Stimulated activated CD4-positive, alpha-beta T cell treated with anti-CD3 and anti-CD28 coated beads, Interleukin-12 subunit alpha, Interleukin-12 subunit beta, amount 100 ng/mL, for 24 hours (primary cell): ENCODE measurements at places on chromosomes 13 and 19.
A peak's percentile ranks its signal among the peaks of the same experiment; 100 is the strongest.

GRCh38 chr13:110520431-110521295 is 40.9 kb downstream of the RAB20 start:
- DNase-seq = no peak

DNA sequence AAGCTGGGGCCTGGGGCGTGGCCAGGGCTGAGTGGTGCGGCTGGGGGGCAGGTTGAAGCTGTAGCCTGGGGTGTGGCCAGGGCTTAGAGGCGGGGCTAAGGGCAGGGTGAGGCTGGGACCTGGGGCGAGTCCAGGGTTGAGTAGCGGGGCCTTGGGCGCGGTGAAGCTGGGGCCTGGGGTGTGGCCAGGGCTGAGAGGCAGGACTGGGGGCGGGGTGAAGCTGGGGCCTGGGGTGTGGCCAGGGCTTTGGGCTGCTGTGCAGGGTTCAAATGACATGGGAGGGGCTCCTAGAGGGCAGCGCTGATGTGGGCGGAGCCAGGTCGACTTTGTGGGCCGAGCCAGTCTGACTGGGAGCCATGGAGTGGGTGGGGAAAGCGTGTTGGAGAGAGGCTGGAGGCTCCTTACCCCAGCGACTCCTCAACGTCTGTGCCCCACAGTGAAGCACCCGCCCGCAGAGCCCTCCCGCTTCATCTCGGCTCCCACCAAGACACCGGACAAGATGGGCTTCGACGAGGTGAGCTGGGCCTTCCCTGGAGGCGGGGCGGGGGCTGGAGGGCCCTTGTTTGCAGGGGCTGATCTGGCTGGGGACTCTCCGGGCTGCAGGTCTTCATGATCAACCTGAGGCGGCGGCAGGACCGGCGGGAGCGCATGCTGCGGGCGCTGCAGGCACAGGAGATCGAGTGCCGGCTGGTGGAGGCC is 21.5 kb downstream of the COLGALT1 start:
- DNase-seq = peak; percentile 45

DNA sequence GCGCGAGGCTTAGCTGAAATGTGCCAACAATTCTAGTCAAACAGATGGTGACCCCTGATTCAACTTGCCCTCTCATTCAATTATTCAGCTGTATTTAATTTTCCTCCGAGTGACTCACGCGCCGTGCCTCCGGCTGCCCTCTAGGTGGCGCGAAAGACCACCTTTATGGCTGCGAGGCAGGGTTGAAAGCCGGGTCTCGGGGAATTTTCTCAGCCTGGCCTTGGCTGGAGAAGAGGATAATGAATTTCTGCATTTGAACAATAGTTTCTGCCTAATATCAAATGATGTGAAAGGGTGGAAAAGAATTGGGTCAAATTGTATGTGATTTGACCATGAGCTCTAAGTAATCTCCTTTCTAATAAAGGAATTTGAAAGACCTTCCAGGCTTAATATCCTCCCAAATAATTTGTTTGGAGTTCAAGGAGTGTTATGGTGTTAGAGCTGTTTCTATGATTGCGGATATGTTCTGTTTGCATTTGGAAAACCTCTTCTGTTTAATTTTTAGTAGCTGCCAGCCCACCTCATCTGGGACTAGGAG is 310.9 kb downstream of the ZNF536 start:
- DNase-seq = peak; percentile 51

GRCh38 chr13:94079876-94080275 is 399.6 kb downstream of the DCT start:
- DNase-seq = no peak

DNA sequence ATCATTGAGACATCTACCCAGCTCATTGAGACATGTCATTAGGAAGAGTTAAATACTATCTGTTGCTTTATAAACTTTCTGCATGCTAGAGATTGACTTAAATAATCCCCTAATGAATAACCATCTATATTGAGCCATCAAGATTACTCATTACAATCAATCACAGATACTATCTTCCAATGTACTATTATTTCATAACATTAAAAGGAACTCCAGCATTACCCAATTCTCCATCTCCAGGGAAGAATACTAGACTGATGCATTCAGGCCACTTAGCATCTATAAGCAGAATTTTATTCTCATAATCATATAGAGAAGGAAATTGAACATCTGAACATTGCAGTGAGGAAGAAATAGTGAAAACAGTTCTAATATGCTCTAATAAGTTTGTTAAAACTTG is 8.0 kb downstream of the EPSTI1 start:
- DNase-seq = no peak

DNA sequence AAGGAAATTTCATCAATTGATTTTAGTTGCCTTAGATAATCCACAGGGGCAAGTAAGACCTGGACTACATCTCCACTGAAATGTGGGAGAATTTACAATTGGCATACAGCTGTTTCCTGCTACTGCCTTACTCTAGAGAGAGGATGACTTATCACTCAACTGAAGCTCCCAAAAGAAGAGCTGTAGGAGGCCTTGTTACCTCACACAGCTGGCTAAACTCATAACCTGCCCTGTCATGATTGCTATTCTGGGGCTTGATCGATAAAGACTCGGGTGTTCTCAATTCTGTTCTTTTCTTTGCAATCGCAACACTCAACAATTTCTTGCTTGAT is 1396.4 kb downstream of the EFNB2 start:
- DNase-seq = no peak

DNA sequence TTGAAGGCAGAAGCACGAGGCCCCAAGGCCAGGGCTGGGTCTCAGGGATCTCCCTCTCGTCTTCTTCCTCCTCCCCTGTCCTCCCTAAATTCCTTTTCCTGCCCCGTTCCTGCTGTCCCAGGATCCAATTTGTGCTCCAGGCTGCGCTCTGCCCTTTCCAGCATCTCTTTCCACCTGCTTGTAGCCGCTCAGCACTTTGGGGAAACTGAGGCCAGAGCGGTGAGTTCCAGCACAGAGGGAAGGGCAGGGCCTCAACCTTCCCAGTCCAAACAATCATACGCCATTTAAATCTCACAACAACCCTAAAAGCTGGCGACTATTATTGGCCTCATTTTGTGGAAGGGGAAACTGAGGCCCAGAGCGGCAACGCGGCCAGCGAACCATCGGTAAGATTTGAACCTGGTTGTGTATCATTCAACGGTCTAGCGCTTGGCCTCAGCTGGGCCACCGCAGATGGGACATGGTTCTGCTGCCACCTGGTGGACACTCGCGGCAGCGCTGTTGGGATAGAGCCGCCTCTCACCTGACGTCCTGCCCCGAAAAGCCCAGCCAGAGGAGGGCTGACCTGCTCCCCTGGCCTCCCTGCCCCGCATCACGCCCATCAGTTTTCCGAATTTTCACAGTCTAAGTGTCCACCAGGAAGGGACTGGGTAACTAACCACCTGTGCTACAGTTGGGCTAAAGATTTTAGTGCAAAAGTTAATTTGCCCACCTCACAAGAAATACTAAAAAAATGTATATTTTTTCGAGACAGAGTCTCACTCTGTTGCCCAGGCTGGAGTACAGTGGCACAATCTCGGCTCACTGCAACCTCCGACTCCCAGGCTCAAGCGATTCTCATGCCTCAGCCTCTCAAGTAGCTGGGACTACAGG is 4.2 kb upstream of the RPL18A start:
- DNase-seq = peak; percentile 83

DNA sequence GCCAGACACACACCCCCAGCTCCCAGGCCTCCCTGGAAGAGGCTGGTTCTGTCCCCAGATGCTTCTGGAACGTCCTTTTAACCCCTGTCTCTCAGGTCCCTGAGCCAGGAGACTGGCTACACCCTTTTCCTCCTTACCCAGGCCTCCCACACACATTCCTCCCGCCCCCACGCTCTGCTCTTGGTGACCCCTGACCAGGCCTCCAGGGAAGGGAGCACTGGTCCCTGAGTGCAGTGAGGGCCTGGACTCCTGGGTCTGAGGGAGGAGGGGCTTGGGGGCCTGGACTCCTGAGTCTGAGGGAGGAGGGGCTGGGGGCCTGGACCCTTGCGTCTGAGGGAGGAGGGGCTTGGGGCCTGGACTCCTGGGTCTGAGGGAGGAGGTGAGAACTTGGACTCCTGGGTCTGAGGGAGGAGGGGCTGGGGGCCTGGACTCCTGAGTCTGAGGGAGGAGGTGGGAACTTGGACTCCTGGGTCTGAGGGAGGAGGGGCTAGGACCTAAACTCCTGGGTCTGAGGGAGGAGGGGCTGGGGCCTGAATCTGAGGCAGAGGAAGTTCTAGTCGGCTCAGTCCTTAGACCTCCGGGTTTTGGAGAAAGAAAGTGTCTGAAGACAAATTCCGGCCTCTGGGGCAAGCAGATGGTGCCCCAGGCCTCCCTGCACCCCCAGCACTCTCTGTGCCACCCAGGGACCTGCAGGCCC is 527 bp downstream of the KLK6 start:
- no peak for DNase-seq
